ENCODE measurements at places on chromosomes 4 and X. TPM values are rescaled to one million over a fixed set of nuclear protein-coding genes. Genes with fewer than 3 reads are reported as not detected.

SHOX gene
- not detected for total RNA-seq

- DNase-seq: no peak
Observed at GRCh38 chr4:48543796-48544195, 53.7 kb downstream of the ZAR1 start.

- DNase-seq: no peak
Observed at GRCh38 chr4:30191902-30192301, 528.3 kb upstream of the PCDH7 start.

DNA sequence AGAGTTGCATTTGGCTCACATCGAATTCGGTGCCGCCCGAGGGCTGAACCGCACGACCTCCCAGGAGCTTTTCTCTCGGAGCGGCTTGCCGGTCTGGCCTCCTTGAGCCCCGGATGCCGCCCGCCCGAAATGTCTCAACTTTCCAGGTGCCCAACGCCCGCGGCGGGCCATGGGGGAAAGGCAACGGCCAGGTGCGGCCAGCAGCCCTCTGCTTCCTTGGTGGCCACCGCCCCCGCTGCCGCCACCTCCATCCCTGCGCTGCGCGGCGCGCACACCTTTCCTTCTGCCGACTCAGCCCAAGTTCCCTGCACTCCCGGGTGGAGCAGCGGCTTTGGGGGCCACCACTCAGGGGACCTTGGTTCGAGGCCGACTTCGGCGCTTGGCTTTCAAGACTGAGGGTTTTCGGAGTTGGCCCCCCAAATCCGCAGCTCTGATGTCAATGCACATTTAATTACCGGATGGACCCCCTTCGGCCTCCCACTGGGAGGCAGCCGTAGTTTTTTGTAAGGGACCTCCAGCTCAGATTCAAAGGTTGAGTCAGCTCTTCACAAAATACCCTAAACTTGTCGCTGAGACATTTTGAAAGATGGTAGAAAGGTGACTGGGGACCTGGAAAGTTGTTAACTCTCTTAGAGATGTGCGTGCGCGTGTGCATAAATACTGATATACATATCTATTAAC lies 1.1 kb downstream of the AFF2 start:
- no peak for DNase-seq

GRCh38 chrX:17792826-17793225 lies 55.5 kb downstream of the SCML1 start:
- DNase-seq: no peak

SLIT2 gene
- total RNA-seq: 16.8 TPM

PLAC1 gene
- total RNA-seq: 0.38 TPM

- DNase-seq: no peak
Observed at GRCh38 chr4:133143775-133144430, 5.2 kb upstream of the PCDH10 start.

- DNase-seq: no peak
Observed at GRCh38 chrX:144295921-144296320, 412.1 kb downstream of the UBE2NL start.

GRCh38 chrX:84216406-84216805 lies 28.4 kb upstream of the RPS6KA6 start:
- DNase-seq: no peak

- DNase-seq: no peak
Observed at GRCh38 chrX:11446949-11447348, 153.7 kb downstream of the AMELX start.

- DNase-seq: peak; percentile 49
Observed at GRCh38 chrX:68114573-68115129, 318.6 kb downstream of the OPHN1 start.

WAS gene
- total RNA-seq: 0.62 TPM

GRCh38 chrX:132986556-132986955 lies 28.1 kb upstream of the HS6ST2 start:
- no peak for DNase-seq

DNA sequence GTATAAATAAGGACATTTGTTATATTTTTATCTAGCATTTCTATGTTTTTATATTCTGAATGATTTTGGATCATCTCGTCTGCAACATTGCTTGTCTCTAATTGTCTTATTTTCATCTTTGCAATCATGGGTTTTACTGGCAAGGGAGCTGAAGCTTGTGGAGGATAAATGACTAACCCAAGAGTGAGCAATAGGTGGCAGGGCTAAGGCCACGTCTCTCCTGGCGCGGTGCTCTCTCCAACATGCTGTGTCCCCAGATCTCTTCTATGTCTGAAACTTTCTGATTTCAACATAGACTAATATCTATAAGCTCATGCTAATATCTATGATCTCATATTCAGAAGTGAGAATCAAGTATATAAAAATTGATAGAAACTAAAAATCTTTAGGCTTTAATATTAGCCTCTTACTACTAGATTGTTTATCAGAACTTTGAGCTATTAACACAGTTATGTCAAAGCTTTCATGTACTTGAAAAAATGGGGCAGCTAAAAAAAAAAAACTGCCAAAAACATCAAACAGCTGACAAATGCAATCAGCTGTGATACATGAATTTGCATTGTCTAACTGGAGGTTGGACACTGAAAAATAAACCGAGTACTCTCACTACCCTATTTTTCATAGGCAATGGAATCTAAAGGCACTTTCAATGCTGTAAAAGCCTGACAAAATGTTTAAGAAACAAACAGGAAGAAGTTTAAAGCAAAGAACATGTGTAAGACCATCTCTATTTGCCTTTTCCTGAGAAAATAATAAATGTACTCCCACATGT lies 169.2 kb downstream of the TMA16 start:
- no peak for DNase-seq

DNA sequence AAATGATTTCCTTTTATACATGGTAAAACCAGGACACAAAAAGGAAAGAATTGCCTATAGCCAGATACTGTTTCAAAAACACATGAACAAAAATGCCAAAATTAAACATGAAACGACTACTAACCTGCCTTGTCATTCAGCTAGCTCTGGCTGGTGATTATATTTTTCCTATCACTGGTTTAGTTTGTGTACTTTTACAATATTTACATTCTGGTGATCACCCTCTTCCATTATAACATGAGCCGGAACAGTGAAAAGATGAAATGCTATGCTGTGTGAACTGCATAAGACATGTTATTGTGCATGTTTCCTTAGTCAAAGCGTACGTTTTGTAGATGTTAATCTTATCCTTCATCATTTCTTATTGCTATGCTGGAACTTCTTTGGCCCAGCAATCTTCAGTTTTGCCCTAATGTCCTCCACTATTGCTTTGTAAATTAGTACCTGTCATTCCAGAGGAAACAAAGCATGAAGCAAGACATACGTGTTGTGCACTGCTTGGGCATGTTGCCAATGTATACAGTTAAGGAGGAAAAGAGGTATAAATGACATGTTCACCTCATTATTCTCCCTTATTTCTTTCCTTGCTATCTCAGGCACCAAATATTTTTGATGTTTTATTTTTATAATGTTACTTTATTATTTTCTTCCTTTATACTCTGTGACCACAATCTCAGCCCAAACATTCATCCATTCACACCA lies 386.3 kb downstream of the ARHGAP24 start:
- no peak for DNase-seq

- DNase-seq: no peak
Observed at GRCh38 chr4:38919494-38919893, 51.9 kb downstream of the FAM114A1 start.

- DNase-seq: no peak
Observed at GRCh38 chr4:5280828-5281227, 229.5 kb downstream of the STK32B start.

DNA sequence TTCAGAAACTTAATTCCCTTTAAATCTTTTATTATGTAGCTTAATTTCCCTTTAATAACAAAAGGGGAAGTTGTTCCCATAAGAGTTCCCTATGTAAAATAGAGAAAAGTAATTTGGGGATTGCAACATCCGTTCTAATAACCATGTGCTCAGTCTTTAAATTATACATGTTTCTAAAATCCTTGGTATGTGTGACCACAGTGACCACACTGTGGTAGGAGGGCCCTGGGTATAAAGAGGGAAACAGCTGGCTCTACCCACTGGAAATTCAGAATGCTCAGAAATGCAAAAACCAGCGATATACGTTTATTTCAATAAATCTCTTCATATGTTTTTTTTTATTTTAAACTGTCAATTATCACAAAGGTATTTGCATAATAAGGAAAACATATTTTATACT lies 219.1 kb downstream of the FGF13 start:
- no peak for DNase-seq

- DNase-seq: no peak
Observed at GRCh38 chr4:38759790-38760122, 23.0 kb downstream of the TLR10 start.

NXF2B gene
- total RNA-seq: 0.29 TPM

- DNase-seq: no peak
Observed at GRCh38 chr4:125620066-125620860, 305.5 kb downstream of the FAT4 start.

DNA sequence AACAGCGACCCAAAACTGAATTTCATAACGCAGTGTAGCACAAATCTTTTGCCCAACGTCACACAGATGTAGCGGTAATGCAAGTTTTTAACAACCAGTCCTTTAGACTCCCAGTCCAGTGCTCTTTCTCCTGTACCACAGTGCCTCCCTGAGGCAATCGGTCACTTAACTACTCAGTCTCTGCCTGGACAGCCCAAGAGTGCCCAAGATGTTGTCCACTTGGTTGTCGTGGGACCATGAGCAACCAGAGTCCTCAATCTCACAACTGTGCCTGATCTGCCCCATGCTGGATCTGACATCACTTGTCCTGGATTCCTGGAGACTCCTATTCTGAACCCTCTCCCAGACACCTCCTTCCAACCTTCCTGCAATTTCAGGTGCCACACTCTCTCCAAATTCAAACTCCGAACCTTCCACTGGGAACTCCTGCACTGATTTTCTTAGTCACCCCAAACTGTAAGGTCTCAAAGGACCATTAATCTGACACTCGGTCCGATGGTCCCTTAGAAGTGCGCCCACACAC lies 702 bp downstream of the MMGT1 start:
- peak; percentile 3 for DNase-seq

DNA sequence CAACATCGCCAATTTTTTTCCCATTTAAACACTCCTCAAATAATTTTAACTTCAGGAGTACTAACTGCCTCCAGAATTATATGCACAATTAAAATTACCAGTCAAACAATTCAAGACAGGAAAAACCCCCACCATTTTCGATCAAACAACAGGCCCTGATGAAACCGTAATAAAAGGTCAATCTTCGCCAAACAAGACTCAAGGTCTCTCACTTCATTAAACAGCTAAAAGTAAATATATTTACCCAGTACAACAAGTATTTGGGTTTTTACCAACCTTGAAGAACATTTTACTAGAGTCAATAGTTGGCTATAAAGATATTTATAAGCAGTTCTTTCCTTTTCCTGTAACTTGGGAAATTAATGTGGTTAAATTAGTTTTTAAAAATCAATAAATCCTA lies 28.3 kb downstream of the RFC1 start:
- DNase-seq: no peak

DNA sequence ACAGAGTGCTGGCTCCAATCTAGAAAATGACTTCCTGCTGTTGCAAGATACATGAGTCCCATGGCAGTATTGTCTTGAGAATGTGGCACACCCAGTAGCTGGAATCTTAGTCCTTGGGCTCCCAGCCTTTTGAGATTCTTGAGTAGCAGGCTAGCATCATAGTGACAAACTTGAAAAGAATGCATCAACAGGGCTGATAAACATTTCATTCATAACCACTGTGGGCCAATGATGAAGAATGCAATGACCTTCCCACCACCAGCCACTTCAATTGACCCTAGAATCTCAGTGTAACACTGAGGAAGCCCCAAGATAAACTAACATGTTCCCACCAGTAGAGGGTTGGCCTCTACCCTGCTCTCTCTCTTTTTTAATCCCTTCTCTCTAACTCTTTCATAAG lies 329.3 kb downstream of the GBA3 start:
- DNase-seq: peak; percentile 95

DNA sequence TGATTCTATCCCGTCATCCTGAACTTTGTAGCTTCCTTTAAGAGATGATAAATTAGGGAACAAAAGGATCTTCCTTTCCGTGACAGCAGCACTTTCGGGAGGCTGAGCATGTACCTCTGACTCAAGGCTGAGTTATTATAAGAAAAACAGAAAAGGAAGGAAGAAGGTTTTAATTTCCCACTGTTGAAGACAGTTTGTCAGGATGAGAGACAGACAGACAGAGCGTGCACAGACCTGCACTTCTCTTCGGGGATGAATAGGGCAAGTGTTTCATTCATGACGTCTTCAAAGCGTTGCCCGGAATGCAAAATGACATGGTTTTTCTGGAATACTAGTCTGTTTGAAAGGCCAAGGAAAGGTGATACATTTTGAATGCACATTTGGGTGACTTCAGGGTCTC lies 405.3 kb upstream of the FAT1 start:
- peak; percentile 47 for DNase-seq

CSTF2 gene
- 18.3 TPM for total RNA-seq

DNA sequence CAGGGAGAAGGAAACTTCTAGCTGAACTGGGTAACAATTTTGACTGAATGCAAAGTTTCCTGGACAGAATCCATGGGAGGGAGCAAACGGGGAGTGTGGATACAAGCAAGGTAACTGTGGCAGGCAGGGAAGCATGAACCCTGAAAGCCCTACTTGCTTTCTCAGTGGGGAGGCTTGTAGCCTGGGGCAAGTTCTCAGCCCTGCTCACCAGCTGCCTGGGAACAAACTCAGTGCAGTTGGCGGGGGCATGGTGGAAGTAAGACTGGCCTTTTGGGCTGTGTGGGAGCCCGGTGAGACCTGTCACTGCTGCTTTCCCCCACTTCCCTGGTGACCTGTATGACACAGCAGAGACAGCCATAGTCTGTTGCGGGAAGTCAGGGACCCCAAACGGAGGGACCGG lies 14.0 kb upstream of the TEX13B start:
- no peak for DNase-seq

GRCh38 chr4:151689211-151689991 lies 71.4 kb downstream of the GATB start:
- no peak for DNase-seq

DNA sequence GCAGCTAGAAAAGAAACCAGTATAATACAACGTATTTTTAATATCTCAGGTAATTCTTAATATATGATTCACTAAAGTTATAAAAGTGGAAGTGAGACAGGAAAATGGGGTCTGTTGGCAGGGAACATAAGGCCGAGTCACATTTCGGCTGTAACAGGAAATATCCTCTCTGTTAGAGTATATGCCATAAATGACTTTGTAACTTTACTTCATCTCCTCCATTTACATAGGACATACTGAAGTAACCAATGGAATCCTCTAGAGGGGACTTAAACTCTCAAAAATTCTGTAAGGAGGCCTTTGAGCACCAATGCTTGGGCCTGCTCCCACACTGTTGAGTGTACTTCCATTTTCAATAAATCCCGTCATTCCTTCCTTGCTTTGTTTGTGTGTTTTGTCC lies 71.3 kb downstream of the ANKRD17 start:
- DNase-seq: peak; percentile 1

- no peak for DNase-seq
Observed at GRCh38 chrX:112761242-112762207, 79.1 kb downstream of the AMOT start.

- no peak for DNase-seq
Observed at GRCh38 chr4:108559068-108559793, 61.1 kb upstream of the RPL34 start.

GRCh38 chr4:140031706-140032105 lies 122.3 kb downstream of the MAML3 start:
- no peak for DNase-seq

- DNase-seq: no peak
Observed at GRCh38 chrX:4963432-4963831, 1250.0 kb upstream of the PRKX start.

MCTS1 gene
- 61.9 TPM for total RNA-seq

GRCh38 chr4:135240796-135241195 lies 1039.2 kb upstream of the PABPC4L start:
- DNase-seq: no peak

All from A172 (cell line).